ENCODE measurements at places on chromosomes 13 and 19.

DNA sequence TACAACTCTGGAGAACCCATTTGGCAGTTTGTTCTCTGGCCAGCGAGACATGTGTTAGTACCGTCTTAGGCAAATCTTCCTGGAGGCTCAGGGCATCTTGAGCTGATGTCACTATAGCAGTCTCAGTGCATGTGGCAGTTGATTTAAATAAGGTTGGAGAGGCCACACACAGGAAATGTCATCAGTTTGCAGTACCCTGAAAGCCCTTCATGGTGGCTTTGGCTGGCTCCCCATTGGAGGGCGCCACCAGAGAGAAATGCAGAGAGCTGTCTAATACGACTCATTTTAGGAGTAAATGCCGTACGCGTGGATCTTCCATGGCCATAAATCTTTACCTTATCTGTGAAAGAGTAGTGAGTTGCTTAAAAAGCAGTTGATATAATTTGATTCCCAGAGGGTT, 163.1 kb downstream of the STK24 start:
- no peak for DNase-seq

GRCh38 chr19:24033963-24034342, 53.0 kb upstream of the ZNF254 start:
- DNase-seq, result peak; percentile 62

DNA sequence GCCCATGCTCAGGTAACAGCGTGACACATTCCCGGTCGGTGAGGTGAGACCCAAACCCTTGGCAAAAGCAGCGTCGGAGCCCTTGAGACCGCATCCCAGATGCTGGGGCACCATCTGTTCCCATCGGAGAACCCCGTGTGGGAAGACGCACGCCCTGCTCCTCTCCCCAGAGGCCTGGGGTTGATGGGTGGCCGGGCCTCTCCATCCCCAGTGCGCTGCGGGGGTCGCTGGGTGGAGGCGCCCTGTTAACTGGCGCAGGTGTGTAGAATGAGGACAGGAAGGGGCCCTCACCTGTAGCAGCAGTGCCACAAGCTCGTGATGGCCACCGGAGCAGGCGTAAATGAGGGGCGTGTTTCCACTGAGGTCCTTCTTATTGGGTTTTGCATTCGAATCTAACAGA, 24.6 kb downstream of the PDCD5 start:
- no peak for DNase-seq

GRCh38 chr13:105445796-105446195, 1089.7 kb downstream of the EFNB2 start:
- DNase-seq, result no peak

- no peak for DNase-seq
These were observed 5.5 kb upstream of the TYROBP start for GRCh38 chr19:35913589-35913988.

DNA sequence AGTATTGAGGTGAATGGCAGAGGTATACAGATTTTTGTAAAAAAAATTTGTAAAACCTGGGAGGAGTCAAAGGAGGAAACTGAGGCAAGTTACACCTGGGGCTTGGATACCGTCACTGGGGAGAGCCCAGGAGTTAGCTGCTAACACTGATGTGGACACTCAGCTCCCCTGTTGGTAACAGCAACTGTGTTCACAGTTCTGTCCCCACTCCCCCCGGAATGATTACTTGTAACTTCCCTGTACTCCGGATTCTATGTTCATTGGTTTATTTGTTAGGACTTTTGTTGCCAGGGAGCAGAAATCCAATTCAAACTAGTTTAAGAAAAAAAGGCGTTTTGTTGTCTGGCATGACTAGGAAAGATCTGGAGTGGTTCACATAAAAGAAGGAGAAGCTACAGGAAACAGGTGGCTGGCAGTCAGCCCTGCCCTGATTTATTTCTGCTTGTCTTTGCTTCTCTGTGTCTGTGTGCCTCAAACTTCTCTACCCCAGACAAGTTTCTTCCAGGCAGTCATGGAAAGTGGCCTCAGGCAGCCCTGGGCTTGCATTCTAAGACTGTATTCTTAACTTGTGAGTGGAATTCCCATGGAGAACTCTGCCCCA, 2.3 kb upstream of the GPR12 start:
- no peak for DNase-seq

DNA sequence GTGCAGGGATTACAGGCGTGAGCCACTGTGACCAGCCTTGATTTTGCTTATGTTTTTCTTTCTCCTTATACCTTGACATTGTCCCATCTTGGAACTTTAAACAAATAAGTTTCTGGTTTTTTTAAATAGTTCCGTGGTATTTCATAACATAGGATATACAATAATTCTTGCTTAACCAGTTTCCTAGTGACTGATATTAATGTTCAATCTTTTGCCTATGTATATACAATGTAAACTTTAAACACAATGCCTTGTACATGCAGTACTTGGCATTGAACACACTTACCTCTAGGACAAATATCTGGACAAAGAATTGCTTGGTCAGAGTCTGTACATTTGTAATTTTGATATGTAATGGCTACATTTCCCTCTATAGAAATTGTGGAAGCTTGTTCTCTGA, 24.4 kb upstream of the SPACA4 start:
- DNase-seq, result no peak
